T-cell (primary cell): ENCODE measurements at places on chromosomes 12 and 14. TPM values are rescaled to one million over a fixed set of nuclear protein-coding genes. Genes with fewer than 3 reads are reported as not detected.

DNA sequence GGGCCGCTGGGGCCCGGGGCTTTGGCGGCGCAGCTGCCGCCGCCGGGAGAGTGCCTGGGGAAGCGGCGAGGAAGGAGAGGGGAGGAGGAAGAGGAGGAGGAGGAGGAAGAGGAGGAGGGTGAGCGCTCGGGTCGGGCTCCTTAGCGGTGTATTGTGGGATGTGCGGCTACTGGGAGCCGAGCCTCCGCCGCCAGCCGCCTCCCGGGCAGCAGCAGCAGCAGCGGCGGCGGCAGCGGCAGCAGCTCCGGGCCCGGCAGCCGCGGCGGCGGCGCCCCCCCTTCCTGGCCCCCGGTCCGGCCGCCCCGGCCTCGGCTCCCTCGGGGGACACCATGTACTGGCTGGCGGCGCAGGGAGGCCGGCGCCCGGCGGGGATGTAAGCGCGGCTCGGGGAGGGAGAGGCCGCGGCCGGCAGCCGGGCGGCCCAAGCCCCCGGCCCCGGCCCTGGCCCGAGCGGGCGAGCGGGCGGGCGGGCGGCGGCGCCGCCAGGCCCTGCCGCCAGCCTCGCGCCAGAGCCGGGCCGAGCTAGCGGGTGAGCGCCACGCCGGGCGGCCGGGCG lies at the start of gene SETD1B:
Gene SETD1B (plus strand): TSS at position 149 of the 556 bp plus-strand sequence. CDS start 729 bp downstream, outside the sequence.
- no peaks in the 10 kb centered on the region for H3K27me3 ChIP-seq
- peak within 1 kb of the TSS; percentile 97 for H3K4me3 ChIP-seq
- peaks cover 51% of the 10 kb centered on the region for H3K4me1 ChIP-seq
- peak within 1 kb of the TSS; percentile 96 for H3K27ac ChIP-seq
- DNase-seq: peak; percentile 59

- no peaks in the 10 kb centered on the region for H3K4me1 ChIP-seq
- no peak overlapping the region for H3K4me3 ChIP-seq
- no peaks in the 10 kb centered on the region for H3K36me3 ChIP-seq
- H3K27me3 ChIP-seq: no peaks in the 10 kb centered on the region
Measured at GRCh38 chr12:99436584-99436983, 211.0 kb upstream of the GARIN6 start.

- no peak overlapping the region for H3K4me3 ChIP-seq
- no peaks in the 10 kb centered on the region for H3K27me3 ChIP-seq
- no peak for DNase-seq
- no peaks in the 10 kb centered on the region for H3K36me3 ChIP-seq
- H3K27ac ChIP-seq: no peak overlapping the region
- H3K4me1 ChIP-seq: no peaks in the 10 kb centered on the region
Measured at GRCh38 chr12:75571204-75571603, 59.8 kb upstream of the KRR1 start.

DNA sequence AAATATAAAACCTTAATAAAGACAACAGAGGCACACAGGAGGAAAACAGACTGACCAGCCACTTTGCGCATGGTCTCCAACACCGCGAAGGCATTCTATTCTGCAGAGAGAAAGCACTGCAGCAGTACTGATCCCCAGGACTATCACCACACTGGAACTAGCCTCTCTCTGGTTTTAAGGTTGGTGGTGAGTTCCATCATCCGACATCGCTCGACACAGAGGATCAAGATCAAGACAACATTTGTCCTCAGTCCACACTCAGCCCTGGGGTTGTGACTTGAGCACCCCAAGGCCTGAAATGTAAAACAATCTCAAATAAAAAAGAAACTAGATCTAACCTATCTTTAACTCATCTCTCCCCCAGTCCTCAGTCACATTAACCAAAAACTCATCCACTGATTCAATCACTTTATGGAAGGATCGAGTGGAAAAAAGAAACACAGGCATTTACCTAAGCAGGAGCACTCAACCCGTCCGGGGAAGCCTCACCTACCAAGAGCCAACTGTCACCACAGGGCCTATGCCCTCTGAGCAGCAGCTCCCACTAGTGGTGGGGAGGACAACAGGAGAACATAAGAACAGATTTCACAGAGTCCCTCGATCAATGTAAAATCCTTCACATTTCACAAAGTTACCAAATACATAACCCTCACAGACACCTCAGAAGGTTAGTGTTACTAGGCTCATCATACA lies 17.7 kb downstream of the STXBP6 start:
- H3K27ac ChIP-seq: no peak overlapping the region
- H3K27me3 ChIP-seq: no peaks in the 10 kb centered on the region
- H3K36me3 ChIP-seq: no peaks in the 10 kb centered on the region
- H3K4me1 ChIP-seq: no peaks in the 10 kb centered on the region
- no peak for DNase-seq

GRCh38 chr14:51529736-51530135 lies 122.0 kb upstream of the FRMD6 start:
- H3K4me1 ChIP-seq: no peaks in the 10 kb centered on the region
- no peak overlapping the region for H3K27ac ChIP-seq
- no peak overlapping the region for H3K4me3 ChIP-seq

- H3K27ac ChIP-seq: no peak overlapping the region
- H3K4me1 ChIP-seq: no peaks in the 10 kb centered on the region
- no peaks in the 10 kb centered on the region for H3K36me3 ChIP-seq
- no peak overlapping the region for H3K4me3 ChIP-seq
- DNase-seq: no peak
Measured at GRCh38 chr12:5771756-5772155, 173.3 kb downstream of the ANO2 start.

GRCh38 chr14:33711811-33712216 lies 239.1 kb downstream of the EGLN3 start:
- H3K27me3 ChIP-seq: no peaks in the 10 kb centered on the region
- H3K36me3 ChIP-seq: no peaks in the 10 kb centered on the region
- no peak overlapping the region for H3K27ac ChIP-seq
- H3K4me3 ChIP-seq: no peak overlapping the region
- no peak for DNase-seq

- H3K4me3 ChIP-seq: no peak overlapping the region
- no peaks in the 10 kb centered on the region for H3K36me3 ChIP-seq
- no peaks in the 10 kb centered on the region for H3K27me3 ChIP-seq
Measured at GRCh38 chr14:33916663-33917565, 34.0 kb downstream of the EGLN3 start.

DNA sequence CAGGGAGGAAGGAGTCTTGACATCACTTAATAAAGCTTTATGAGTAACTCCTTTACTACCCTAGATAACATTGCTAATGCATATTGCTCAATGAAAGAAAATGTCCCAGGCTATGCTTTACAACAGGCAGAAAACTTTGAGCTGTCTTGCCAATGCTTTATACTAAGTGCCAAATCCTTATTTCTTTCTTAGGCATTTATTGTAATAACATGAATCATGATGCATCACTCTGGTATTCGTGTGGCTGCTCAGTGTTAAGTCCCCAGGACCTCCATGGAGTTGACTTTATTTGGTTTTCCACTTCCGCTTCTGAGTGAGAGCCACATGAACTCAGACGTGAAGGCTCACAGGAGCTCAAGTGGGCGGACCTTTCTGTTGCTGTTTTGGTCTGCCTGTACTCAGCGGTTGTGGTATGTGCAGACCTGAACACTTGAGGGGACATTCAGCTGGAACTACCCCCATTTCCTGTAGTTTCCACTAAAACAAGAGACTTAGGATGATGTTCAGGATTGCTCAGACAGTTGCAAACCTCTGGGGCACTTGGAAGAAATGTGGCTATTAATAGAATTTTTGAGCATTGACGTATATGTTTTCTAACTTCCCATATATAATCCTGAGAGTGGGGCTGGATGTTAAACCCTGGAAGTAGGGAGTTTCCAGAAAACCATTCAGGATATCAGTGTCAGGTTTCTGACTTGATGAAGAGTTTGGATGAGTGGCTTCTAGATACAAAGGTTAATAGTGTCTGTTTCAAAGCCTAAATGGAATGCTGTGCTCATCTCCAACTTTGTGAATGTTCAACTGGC lies 258.6 kb downstream of the MSRB3 start:
- no peaks in the 10 kb centered on the region for H3K27me3 ChIP-seq
- H3K36me3 ChIP-seq: no peaks in the 10 kb centered on the region
- no peak overlapping the region for H3K4me3 ChIP-seq
- no peak overlapping the region for H3K27ac ChIP-seq

- H3K36me3 ChIP-seq: no peaks in the 10 kb centered on the region
- peaks cover 13% of the 10 kb centered on the region for H3K4me1 ChIP-seq
- H3K27ac ChIP-seq: no peak overlapping the region
- H3K27me3 ChIP-seq: peaks cover 42% of the 10 kb centered on the region
- no peak for DNase-seq
- peak overlapping the region; percentile 38 for H3K4me3 ChIP-seq
Measured at GRCh38 chr12:6074979-6075585, 49.4 kb downstream of the VWF start.

DNA sequence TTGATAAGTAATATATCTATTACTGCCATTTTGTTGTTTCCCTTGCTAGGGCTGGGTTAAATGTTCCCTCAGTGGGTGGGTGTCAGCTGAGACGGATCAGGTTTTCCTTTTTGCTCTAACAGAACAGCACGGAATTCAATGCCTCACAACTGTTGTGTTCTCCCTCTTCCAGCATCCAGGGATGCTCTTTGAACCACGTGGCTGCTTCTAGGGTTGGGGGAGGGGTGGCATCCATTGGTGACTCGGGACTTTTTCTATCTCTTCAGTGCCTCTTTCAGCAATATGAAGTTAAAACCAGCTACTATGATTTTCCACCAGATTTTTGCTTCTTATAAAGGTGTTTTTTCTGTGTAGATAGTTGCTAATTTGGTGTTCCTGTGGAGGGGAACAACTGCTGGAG lies 884.9 kb upstream of the FOXG1 start:
- no peaks in the 10 kb centered on the region for H3K4me1 ChIP-seq
- H3K36me3 ChIP-seq: no peaks in the 10 kb centered on the region
- no peak overlapping the region for H3K4me3 ChIP-seq
- DNase-seq: no peak
- no peaks in the 10 kb centered on the region for H3K27me3 ChIP-seq

- H3K4me3 ChIP-seq: no peak overlapping the region
- no peak overlapping the region for H3K27ac ChIP-seq
- no peaks in the 10 kb centered on the region for H3K36me3 ChIP-seq
- no peaks in the 10 kb centered on the region for H3K4me1 ChIP-seq
- H3K27me3 ChIP-seq: peaks cover 15% of the 10 kb centered on the region
- no peak for DNase-seq
Measured at GRCh38 chr12:113689047-113689610, 217.5 kb upstream of the LHX5 start.

DNA sequence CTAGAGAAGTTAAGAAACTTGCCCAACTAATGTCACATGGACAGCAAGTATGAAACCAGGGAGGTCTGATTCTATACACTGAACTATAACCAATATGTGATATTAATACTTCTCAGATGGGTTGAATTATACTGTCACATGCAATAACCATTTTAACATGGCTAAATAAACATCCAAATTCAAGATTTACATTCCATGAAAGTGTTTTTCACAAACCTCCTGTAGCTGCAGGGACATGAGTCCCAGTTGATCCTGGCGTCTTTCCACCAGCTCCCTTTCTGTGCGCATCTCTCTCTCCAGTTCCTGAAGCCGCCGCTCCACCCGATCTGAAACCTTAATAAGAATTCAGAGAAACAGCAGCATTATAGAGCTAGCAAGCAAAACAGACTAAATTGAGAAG lies 79.0 kb downstream of the CEP128 start:
- no peak overlapping the region for H3K27ac ChIP-seq
- H3K4me3 ChIP-seq: no peak overlapping the region
- no peaks in the 10 kb centered on the region for H3K27me3 ChIP-seq
- no peaks in the 10 kb centered on the region for H3K4me1 ChIP-seq
- no peaks in the 10 kb centered on the region for H3K36me3 ChIP-seq

- DNase-seq: peak; percentile 41
- H3K4me1 ChIP-seq: peaks cover 4% of the 10 kb centered on the region
- H3K27me3 ChIP-seq: peaks cover 5% of the 10 kb centered on the region
- peak overlapping the region; percentile 64 for H3K4me3 ChIP-seq
- H3K27ac ChIP-seq: peak overlapping the region; percentile 52
- no peaks in the 10 kb centered on the region for H3K36me3 ChIP-seq
Measured at GRCh38 chr12:53053218-53054111, 3.6 kb downstream of the TNS2 start.

DNA sequence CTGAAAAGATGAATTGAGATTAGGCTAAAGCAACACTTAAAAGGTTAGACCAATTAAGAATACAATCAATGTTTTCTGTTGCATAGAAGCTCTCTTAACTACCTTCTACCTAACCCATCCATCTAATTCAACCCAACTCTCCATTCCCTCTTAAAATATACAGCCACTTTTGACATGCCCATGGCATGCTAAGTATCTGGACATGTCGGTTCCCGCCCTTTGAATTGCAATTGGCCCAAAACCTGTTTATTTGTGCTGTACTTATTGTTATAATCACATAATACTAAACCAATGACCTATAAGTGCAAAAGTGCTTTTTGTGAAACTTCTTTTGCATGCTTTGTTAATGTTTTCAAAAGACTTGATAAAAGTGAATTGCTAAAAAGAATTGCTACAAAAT lies 37.6 kb upstream of the APPL2 start:
- no peaks in the 10 kb centered on the region for H3K4me1 ChIP-seq
- H3K27me3 ChIP-seq: no peaks in the 10 kb centered on the region
- no peak overlapping the region for H3K27ac ChIP-seq
- H3K4me3 ChIP-seq: no peak overlapping the region
- no peaks in the 10 kb centered on the region for H3K36me3 ChIP-seq

Gene NAA30
- 15.5 TPM for total RNA-seq

Gene PLEKHG3
- 20.0 TPM for total RNA-seq

Gene GPRC5D
- not detected for total RNA-seq

Gene LRFN5
- not detected for total RNA-seq

Gene COX8C
- not detected for total RNA-seq

Gene GYS2
- total RNA-seq: not detected

Gene CSRP2
- not detected for total RNA-seq

Gene RAB2B
- 23.6 TPM for total RNA-seq

Gene APOF
- not detected for total RNA-seq
